Activated CD4-positive, alpha-beta T cell treated with anti-CD3 and anti-CD28 coated beads, Interleukin-2, amount 50 U/mL, for 4 hours (primary cell): ENCODE measurements at places on chromosomes 1 and 21.

- no peak for DNase-seq
Observed at GRCh38 chr1:218078916-218079315, 206.2 kb upstream of the RRP15 start.

DNA sequence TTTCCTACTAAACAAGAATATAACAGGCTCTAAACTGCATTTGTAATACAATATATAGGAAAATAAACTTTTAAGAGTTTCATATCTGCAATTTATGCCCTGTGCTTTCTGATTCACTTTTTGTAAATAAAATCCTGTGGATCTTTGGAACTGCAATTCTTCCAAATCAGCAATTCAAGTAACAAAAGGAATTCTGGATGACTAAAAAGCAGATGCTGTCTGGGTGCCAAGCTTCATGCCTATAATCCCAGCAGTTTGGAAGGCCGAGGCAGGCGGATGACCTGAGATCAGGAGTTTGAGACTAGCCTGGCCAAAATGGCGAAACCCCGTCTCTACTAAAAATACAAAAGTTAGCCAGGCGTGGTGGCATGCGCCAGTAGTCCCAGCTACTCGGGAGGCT is 6.3 kb downstream of the NME7 start:
- no peak for DNase-seq

DNA sequence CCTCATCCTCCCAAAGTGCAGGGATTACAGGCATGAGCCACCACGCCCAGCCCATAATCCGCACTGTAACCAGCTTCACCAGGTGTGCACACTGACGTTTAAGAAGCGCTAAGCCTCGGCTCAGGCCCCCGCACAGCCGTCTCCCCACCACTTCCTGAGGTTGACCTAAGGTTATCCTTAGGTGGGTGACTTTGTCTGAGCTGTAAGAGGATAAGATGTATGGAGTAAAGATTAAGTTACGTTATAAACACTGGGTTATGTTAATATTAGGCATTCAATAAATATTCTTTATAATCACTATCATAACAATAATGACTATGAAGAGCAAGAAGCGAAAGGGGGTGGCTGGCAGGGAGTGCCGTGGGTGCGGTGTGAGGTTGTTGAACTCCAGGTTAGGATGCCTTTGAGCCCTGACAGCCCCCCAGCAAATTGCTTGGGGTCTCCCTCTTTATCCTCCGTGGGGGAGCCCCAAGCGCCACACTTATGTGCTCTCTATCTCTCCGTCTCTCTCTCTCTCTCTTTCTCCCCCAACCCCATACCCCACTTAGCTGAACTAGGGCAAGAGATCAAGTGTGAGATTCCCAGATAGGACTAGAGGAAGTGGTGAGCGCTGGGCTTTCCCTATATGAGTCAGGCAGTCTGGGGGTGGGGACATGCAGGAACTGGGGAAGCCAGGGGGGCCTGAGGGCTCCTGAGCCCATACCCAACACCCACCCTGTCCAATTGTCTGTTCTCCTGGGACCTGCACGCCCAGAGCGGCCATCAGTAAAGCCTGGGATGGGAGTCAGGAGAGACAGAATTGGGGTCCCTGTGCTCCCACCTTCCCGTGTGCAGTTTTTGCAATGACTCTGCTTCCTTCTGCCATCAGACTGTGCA is 7.6 kb downstream of the EFHD2 start:
- peak; percentile 52 for DNase-seq

DNA sequence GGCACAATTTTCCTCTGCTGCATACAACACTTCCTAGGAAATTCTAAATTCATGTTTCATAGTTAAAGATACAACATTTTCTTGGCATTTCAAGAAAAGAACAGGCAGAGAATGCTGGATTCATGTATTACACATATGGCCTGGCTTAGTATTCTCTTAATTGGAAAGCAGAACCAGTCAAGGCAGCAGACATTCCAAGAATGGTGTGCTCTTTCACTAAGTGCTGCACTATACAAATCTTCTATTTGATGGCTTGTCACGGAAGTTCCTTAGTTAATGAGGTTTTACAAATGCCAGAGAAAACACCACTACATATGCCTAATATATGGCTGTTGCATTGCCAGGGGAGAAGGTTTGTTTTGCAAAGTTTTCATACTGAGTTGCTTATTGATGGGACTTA is 80.8 kb upstream of the DYNLT5 start:
- DNase-seq, result no peak

GRCh38 chr1:98253145-98253544 is 332.3 kb upstream of the DPYD start:
- DNase-seq, result no peak

DNA sequence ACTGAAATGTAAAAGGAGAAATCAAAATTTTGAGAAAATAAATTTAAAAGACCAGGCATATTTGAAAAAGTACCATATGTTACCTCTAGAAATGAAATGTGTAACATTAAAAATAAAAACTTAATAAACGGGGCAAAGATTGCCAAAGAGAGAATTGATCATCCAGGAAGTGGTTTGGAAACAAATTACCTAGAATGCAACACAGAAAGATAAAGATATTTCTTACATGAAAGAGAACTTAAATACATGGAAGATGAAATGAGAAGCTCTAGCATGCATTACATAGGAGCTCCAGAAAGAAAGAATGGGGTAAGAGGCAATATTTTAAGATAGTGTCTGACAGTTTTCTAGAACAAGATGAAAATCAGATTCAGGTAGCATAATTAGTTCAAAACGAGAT is 235.9 kb upstream of the IRF2BP2 start:
- no peak for DNase-seq

DNA sequence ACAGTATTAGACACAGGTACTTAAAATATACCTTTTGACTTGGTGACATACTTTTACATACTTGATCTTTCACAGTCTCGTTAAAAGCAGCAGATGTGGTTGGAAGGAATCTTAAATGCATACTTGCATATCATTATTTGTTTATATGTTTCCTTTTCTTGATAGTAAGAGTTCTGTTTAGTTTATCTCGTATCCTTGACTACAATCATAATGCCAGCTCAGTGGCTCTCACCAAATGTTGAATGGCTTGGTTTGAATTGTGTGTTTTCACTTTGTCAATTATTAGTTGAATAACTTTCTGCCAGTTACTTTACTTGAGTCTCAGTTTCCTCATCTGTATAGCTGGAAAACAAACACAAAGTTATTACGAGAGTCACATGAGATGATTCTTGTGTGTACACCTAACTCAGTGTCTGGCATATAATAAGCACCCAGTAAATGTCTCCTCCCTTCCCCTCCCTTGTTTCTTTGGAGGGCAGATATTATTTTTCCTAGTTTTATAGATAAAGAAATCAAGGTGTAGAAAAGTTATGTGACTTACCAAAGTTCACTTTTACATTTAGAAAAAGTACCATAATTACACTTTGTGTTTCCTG is 131.6 kb upstream of the IVNS1ABP start:
- no peak for DNase-seq

DNA sequence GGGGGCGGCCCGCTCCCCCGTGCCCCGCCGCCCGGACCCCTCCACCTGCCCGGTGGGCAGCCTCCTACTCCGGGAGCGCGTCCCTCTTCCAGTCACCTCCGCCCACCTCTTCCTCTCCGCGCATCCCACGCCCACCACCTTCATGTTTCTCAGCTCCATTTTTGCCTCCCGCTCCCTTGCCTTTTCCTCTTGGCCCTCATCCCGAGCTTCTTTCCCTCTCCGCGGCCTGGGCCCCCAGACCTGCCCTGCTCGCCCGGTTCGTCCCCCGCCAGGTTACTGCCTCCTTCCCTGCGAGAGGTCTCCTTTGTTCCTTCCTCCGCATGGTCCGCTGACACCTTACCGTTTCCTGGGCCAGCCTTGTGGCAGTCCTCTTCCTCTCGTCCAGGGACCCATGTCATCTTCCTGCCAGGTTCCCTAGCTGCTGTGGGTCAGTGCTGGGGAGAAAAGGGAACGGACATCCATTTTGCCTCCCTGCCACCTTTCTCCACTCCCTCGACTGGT is 563 bp downstream of the QSOX1 start:
- peak; percentile 16 for DNase-seq

- DNase-seq, result no peak
Observed at GRCh38 chr1:17480846-17481245, 41.4 kb upstream of the RCC2 start.

- no peak for DNase-seq
Observed at GRCh38 chr21:31606081-31606874, 53.2 kb upstream of the SOD1 start.

- no peak for DNase-seq
Observed at GRCh38 chr1:5845376-5845775, 146.8 kb downstream of the NPHP4 start.

DNA sequence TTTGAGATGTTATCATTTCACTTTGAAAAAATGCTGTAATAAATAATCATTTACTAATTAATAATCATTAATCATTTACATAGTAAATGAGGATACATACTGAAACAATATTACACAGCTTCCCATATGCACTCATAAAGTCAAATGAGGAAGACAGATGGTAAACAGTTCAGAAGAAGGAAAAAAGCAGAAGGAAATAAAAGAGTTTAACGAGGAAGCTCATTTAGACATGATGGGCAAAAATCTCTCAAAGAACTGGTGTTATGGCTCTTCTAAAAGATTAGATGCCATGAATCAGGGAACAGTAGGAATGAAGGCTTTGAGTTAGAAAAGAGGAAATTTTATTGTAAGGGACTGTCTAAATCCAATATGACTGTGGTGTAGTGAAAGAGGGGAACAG is 347.6 kb downstream of the PTPRC start:
- DNase-seq, result no peak

GRCh38 chr1:162873671-162874666 is 13.0 kb upstream of the CCDC190 start:
- DNase-seq, result no peak

DNA sequence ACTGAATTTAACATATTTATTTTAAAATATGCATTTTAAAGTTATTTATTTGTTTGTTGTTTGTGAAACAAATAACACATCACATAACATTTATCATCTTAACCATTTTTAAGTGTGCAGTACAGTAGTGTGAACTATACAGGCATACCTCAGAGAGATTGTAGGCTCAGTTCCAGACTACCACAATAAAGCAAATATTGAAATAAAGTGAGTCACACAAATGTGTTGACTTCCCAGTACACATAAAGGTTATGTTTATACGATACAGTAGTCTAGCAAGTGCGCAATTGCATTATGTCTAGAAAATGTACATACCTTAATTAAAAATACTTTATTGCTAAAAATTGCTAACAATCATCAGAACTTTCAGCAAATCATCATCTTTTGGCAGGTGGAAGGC is 739.4 kb upstream of the ADGRL4 start:
- DNase-seq, result no peak

DNA sequence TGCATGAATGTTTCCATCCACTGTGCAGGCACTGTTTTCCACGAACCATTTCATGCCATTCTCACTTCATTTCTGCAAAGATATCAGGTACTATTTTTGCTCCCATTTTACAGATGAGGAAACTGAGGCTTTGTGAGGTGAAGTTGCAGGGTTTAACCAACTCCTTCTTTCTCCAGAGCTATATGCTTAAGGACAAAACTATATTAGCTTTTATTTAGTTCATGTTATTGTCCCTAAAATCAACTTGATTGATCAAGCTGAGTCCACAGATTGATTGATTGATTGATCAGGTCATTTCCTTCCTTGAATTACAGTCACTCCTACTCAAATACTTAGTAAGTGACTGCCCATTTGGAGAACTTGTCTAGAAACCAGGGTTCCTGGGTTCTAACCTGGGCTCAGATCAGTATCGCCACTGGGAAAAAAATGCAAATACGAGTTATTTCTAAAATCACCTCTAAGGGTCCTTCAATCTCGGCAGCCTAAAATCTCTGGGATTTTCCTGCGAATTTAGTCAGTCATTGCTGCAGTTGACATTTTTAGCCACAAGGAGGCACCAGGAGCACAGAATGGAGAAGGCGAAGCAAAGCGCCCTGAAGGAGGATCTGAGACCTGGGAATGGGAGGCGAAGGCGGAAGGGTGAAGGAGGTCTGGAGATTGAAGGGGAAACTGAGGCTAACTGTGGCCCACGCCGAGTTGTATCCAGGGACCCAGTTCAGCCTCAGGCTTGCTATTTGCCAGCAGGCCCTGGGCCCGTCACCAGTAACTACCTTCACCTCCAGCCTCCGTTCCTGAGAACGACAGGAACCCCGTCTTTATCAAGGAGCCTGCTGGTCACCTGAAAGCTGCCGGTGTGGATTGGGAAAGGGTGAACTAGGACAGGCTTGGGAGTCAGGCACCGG is 14.3 kb upstream of the MUL1 start:
- DNase-seq, result peak; percentile 59
